Naive thymus-derived CD8-positive, alpha-beta T cell (primary cell): ENCODE measurements at places on chromosomes 3 and 15.

GRCh38 chr3:37509069-37509468, 334.7 kb upstream of the LRRFIP2 start:
- no peak overlapping the region for H3K27ac ChIP-seq
- no peaks in the 10 kb centered on the region for H3K36me3 ChIP-seq
- peaks cover 6% of the 10 kb centered on the region for H3K4me1 ChIP-seq

- H3K4me1 ChIP-seq, result peaks cover 9% of the 10 kb centered on the region
- peaks cover 15% of the 10 kb centered on the region for H3K27me3 ChIP-seq
- peak overlapping the region; percentile 6 for H3K27ac ChIP-seq
- no peaks in the 10 kb centered on the region for H3K36me3 ChIP-seq
- peak overlapping the region; percentile 87 for H3K4me3 ChIP-seq
Observed at GRCh38 chr15:99076109-99076508, 28.8 kb upstream of the SYNM start.

DNA sequence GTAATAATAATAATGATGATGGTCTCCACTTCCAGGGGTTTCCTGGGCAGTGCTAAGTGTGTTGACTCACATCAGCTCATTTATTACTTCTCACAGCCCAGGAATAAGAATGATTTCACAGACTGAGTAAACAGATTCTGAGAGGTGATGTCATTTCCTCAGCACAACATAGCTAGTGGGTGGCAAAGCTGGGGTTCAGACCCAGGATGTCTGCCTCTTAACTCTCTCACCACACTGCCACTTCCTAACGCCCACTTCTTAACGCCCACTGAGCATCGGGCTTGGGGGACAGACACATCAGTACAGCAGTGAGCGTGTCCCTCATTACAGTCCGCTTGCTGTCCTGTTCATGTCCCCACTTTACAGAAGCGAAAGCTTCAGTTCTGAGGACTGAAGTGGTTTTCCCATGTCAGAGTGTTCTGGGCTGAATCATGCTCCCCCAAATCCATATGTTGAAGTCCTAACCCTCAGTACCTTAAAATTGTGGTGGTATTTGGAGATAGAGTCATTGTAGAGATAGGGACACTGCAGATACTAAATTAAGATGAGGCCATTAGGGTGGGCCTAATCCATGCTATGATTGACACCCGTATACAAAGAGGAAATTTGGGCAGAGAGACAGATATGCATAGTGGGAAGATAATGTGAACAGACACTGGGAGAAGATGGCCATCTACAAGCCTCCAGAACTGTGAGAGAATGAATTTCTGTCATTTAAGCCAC, 68.0 kb downstream of the ATP2B2 start:
- H3K27ac ChIP-seq, result peak overlapping the region; percentile 61
- H3K27me3 ChIP-seq, result no peaks in the 10 kb centered on the region
- H3K4me1 ChIP-seq, result peaks cover 42% of the 10 kb centered on the region

DNA sequence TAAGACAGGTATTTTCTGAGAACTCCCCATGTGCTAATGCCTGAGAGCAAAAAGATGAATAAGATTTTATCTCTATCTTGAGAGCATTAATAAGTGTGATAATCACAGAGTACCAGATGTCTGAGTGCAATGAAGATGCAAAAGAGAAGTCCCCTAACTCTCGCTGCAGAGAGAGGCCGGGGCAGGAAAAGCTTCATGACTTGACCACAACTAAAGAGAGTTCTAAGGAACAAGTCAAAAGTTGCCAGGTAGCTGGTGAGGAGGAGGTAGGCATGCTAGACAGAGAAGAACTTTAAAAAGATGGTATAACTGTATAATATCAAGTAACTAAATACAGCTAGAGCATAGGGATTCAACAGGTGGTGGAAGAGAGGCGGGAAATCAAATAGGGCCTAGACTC, 28.8 kb downstream of the MTMR10 start:
- H3K27ac ChIP-seq, result peak overlapping the region; percentile 39
- no peaks in the 10 kb centered on the region for H3K27me3 ChIP-seq
- peaks cover 37% of the 10 kb centered on the region for H3K4me1 ChIP-seq

- H3K4me1 ChIP-seq, result no peaks in the 10 kb centered on the region
- DNase-seq, result no peak
- H3K27ac ChIP-seq, result no peak overlapping the region
Observed at GRCh38 chr15:25616471-25616870, 177.6 kb upstream of the UBE3A start.

DNA sequence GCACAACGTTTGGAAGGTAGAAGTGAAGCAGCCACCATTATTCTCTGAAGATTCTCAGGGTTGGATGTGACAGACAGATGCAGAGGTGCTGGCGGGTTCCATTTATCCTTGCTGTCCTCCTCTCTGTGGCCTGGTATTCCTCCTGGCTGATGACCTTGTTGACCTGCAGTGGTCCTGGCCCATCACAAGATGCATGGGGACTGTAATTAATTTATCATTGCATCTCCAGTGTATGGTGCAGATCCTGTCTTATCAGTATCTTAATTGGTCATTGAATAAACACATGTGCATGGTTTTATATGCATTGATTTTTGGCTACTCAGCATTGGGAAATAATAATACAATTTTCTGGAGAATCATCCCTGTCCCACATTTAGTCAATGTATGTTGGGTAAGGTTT, 259.4 kb upstream of the LRRFIP2 start:
- DNase-seq, result no peak
- H3K4me1 ChIP-seq, result peaks cover 22% of the 10 kb centered on the region
- no peaks in the 10 kb centered on the region for H3K27me3 ChIP-seq
- no peak overlapping the region for H3K27ac ChIP-seq

GRCh38 chr3:8223766-8224165, 277.9 kb upstream of the LMCD1 start:
- H3K27me3 ChIP-seq, result peaks cover 3% of the 10 kb centered on the region
- H3K27ac ChIP-seq, result no peak overlapping the region
- no peak for DNase-seq
- H3K4me3 ChIP-seq, result no peak overlapping the region
- H3K36me3 ChIP-seq, result no peaks in the 10 kb centered on the region

GRCh38 chr15:47820057-47820746, 102.9 kb downstream of the SEMA6D start:
- H3K27me3 ChIP-seq, result no peaks in the 10 kb centered on the region
- no peak overlapping the region for H3K4me3 ChIP-seq
- no peak overlapping the region for H3K27ac ChIP-seq
- no peak for DNase-seq
- no peaks in the 10 kb centered on the region for H3K36me3 ChIP-seq
- no peaks in the 10 kb centered on the region for H3K4me1 ChIP-seq

GRCh38 chr3:111621535-111621934, 26.4 kb upstream of the ZBED2 start:
- H3K27me3 ChIP-seq, result no peaks in the 10 kb centered on the region
- H3K36me3 ChIP-seq, result peaks cover 18% of the 10 kb centered on the region
- H3K4me1 ChIP-seq, result peaks cover 31% of the 10 kb centered on the region
- H3K27ac ChIP-seq, result no peak overlapping the region
- no peak overlapping the region for H3K4me3 ChIP-seq

GRCh38 chr3:46666453-46666845, 27.0 kb downstream of the ALS2CL start:
- no peak for DNase-seq
- H3K4me1 ChIP-seq, result no peaks in the 10 kb centered on the region
- no peaks in the 10 kb centered on the region for H3K36me3 ChIP-seq
- no peak overlapping the region for H3K27ac ChIP-seq

DNA sequence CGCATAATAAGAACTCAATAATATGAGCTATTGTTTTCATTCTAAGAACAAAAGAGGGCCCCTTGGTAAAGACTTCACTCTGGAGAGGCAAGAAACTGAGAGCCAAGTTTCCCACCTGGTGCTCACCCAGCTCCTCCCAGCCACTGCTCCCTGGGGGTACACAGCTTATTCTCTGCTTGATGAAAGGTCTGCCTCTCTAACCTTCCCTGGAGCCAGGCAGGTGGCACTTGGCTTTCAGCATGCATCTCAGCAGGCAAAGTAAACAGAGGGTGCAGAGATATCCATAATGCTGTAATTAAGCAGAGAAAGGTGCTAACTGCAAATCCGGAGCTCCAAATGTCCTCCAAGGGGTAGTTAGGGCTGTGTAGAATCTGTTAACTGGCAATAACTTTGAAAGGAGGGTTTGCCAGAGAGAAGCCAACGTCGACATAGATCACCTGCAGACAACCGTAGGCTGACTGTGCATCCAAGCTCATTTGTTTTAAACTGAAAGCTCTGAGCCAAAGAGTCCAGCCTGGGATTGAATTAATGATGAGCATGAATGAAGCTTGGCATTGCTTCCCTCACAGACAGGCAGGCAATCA, 159.6 kb upstream of the PROK2 start:
- H3K36me3 ChIP-seq, result no peaks in the 10 kb centered on the region
- no peaks in the 10 kb centered on the region for H3K4me1 ChIP-seq
- no peak overlapping the region for H3K4me3 ChIP-seq
- no peak overlapping the region for H3K27ac ChIP-seq
- H3K27me3 ChIP-seq, result peaks cover 10% of the 10 kb centered on the region
- no peak for DNase-seq

DNA sequence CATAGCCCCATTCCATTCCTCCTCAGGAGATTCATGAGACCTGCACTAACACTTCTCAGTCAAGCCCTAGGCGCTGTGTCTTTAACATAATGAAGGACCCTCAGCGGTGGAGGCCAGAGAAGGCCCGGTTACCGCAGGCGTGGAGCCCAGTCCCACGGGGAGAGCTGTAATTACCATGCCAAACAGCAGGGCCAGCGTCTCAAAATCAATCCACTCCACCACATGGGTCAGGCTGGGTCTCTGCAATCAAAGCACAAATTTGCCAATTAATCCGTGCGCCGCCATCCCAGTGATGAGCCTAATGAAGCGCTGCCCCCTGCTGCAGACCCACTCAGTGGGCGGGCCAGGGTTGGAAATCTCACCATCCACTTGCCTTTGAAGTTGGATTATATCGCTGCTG, 109.7 kb downstream of the OCA2 start:
- no peak overlapping the region for H3K27ac ChIP-seq
- H3K4me1 ChIP-seq, result no peaks in the 10 kb centered on the region
- no peaks in the 10 kb centered on the region for H3K36me3 ChIP-seq
- H3K27me3 ChIP-seq, result peaks cover 4% of the 10 kb centered on the region

DNA sequence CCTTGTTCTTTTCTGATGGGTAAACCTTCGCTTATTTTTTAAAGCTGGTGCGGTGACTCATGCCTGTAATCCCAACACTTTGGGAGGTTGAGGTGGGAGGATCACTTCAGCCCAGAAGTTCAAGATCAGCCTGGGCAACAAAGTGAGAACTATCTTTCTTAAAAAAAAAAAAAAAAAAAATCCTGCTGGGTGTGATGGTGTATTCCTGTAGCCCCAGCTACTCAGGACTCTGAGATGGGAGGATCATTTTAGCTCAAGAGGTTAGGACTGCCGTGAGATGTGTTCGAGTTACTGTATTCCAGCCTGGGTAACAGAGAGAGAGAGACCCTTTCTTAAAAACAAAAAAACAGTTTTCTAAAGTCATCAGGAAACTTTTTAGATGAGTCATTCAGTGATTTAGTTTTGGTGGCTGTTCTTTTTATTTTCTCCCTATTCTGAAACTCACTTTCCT, 37.7 kb downstream of the SLMAP start:
- H3K4me3 ChIP-seq, result no peak overlapping the region
- H3K4me1 ChIP-seq, result peaks cover 11% of the 10 kb centered on the region
- H3K27ac ChIP-seq, result no peak overlapping the region

GRCh38 chr3:42539871-42540714, 37.6 kb downstream of the VIPR1 start:
- no peaks in the 10 kb centered on the region for H3K27me3 ChIP-seq
- peak; percentile 80 for DNase-seq
- no peak overlapping the region for H3K4me3 ChIP-seq
- peaks cover 35% of the 10 kb centered on the region for H3K4me1 ChIP-seq
- H3K27ac ChIP-seq, result peak overlapping the region; percentile 4
- no peaks in the 10 kb centered on the region for H3K36me3 ChIP-seq

DNA sequence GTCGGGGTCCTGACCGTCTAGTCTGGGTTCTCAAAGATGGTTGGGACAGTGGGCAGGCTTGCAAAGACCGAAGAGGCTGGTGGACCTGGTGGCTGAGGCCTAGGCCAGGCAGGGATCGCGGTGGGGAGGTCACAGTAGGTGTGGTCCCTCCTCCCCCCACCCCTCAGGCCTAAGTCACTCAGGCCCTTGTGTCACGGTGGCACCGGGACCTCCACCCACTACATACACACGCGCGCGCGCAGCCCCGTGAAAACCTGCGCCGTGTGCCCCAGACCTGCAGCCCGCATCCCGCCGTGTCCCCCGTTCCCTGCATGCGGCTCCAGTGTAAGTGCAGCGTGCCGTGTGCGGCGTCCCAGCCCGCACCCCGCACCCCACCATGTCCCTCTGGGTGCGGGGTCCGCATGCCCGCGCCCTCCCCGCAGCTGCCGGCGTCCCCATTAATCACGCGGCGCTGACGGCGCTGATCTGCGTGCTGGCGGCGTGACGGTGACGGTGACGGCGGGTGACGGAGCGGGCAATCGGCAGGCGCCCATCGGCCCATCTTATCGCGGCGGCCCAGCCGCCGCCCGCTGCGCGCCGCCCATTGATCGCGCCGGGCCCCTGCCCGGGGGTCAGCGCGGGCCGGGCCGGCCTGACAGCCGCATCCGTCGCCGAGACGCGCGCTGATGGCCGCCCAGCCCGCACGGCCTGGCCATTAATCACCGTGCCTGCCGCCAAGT, 24.4 kb downstream of the SEC61A1 start:
- DNase-seq, result peak; percentile 16
- H3K27ac ChIP-seq, result no peak overlapping the region
- peaks cover 16% of the 10 kb centered on the region for H3K4me1 ChIP-seq
- peak overlapping the region; percentile 73 for H3K4me3 ChIP-seq
- H3K36me3 ChIP-seq, result peaks cover 37% of the 10 kb centered on the region

GRCh38 chr15:100713163-100713867, 110.9 kb downstream of the ASB7 start:
- no peak for DNase-seq
- no peak overlapping the region for H3K27ac ChIP-seq
- peaks cover 24% of the 10 kb centered on the region for H3K27me3 ChIP-seq
- H3K36me3 ChIP-seq, result no peaks in the 10 kb centered on the region
- H3K4me1 ChIP-seq, result no peaks in the 10 kb centered on the region

GRCh38 chr3:80696280-80696679, 928.5 kb upstream of the ROBO1 start:
- no peaks in the 10 kb centered on the region for H3K36me3 ChIP-seq
- no peaks in the 10 kb centered on the region for H3K4me1 ChIP-seq
- H3K27ac ChIP-seq, result no peak overlapping the region
- H3K27me3 ChIP-seq, result no peaks in the 10 kb centered on the region

GRCh38 chr3:130091958-130092357, 10.3 kb downstream of the ALG1L2 start:
- no peaks in the 10 kb centered on the region for H3K27me3 ChIP-seq
- H3K27ac ChIP-seq, result no peak overlapping the region
- no peak overlapping the region for H3K4me3 ChIP-seq

- H3K4me1 ChIP-seq, result no peaks in the 10 kb centered on the region
- no peak for DNase-seq
- H3K27ac ChIP-seq, result no peak overlapping the region
Observed at GRCh38 chr15:77529394-77530159, 103.1 kb downstream of the LINGO1 start.

GRCh38 chr15:40871749-40872617, 2.1 kb downstream of the RHOV start:
- peaks cover 12% of the 10 kb centered on the region for H3K27me3 ChIP-seq
- H3K27ac ChIP-seq, result no peak overlapping the region
- no peak for DNase-seq
- H3K36me3 ChIP-seq, result no peaks in the 10 kb centered on the region
- peak overlapping the region; percentile 2 for H3K4me3 ChIP-seq

- H3K27me3 ChIP-seq, result no peaks in the 10 kb centered on the region
- no peak overlapping the region for H3K4me3 ChIP-seq
- H3K27ac ChIP-seq, result peak overlapping the region; percentile 43
- H3K4me1 ChIP-seq, result peaks cover 20% of the 10 kb centered on the region
- no peaks in the 10 kb centered on the region for H3K36me3 ChIP-seq
Observed at GRCh38 chr3:43203022-43203421, 83.3 kb upstream of the SNRK start.
